NCI-H1092 treated with DMSO at 0.1 percent for 48 hours (cell line): ENCODE measurements at places on chromosomes 16 and 17.

DNA sequence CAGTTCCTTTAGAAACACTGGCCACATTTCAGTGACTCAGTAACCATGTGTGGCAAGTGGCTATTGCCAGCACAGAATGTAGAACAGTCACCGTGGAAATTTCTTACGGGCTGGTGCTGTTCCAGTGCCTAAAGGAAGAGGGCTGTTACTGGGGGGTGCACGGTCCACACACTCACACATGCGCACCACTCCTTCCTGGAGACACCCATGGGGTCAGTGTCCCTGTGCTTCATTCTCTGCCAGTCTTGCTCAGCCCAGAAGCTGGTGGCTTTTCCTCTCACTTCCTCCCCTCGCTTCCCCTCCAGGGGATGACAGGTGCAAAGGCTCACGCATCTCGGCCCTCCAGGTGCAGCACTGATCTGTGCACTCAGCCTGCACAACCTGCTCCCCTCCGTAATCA lies 115.6 kb downstream of the CCDC182 start:
- no peak for DNase-seq

- DNase-seq, result no peak
Observed at GRCh38 chr16:46638947-46639925, 18.1 kb upstream of the SHCBP1 start.

- DNase-seq, result no peak
Observed at GRCh38 chr17:59038734-59039133, 67.9 kb downstream of the TRIM37 start.

GRCh38 chr17:81551458-81552243 lies 502 bp downstream of the FAAP100 start:
- no peak for DNase-seq

DNA sequence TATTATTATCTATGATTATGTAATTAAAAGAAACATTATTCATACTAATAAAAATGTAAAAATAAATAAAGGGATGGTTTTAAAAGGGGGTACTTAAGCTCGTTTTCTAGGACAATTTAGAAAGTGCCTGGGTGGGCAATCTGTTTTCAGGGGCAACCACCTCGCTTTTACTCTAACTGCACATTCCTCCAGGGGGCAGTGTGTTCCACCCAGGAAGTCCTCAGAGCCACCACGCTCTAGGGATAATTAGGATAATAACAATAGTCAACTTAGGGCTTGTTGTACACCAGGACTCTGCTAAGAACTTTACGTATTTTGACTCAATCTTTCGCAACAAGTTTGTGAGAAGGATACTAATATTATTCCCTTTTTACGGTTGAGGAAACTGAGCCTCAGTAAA lies 396.7 kb upstream of the MAF start:
- no peak for DNase-seq

GRCh38 chr16:535446-536405 lies 8.2 kb downstream of the CAPN15 start:
- DNase-seq, result no peak

GRCh38 chr17:18166894-18167293 lies 16.7 kb upstream of the ALKBH5 start:
- DNase-seq, result no peak

DNA sequence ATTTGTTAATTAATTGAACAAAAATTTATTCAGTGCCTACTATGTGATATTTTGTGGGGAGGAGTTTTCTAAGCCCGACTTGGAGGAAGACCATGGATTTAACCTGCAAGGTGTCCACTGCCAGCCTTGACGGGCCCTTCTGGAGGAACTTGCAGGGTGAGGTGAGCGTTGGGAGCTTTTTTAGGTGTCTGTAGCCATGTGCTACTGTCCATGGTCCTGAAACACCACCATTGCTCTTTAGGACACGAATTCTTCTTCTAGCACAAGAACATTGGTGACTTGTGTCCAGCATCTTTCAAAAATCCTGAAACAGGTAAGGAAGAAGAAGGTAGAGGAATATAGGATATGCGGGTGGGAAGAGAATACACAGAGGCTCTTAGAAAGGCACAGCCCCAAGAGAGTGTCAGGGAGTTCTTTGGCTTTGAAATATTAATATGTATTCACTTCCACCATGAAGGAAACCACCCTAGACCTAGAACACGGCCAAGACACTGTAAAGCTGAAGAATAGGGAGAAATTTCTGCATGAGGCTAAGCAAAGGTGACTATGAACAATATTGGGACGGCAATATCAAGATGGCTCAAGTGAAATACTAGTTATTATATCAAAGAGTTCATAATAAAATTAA lies 27.9 kb upstream of the OR4D1 start:
- DNase-seq, result no peak

DNA sequence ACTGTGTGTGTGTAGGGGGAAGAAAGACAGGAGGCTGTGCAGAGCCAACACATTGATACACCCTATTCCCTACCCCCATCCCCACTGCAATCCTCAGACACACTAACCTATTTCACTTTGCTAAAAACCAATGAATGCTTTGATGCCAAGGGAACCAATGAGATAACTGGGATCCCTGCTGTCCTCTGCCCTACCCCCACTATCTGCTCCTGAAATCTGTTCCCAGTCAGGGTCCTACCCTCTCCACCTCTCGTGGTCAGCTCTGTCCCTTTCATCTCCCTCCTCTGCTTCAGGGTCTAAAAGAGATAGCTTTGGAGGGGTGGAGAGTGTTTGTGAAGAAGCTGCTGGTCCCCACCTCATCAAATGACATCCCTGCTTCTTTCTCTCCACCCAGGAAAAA lies 19.1 kb upstream of the SP6 start:
- no peak for DNase-seq

GRCh38 chr16:75774197-75774596 lies 47.9 kb upstream of the CPHXL start:
- no peak for DNase-seq
